ENCODE measurements at places on chromosomes 11 and 22.
A peak's percentile ranks its signal among the peaks of the same experiment; 100 is the strongest.

DNA sequence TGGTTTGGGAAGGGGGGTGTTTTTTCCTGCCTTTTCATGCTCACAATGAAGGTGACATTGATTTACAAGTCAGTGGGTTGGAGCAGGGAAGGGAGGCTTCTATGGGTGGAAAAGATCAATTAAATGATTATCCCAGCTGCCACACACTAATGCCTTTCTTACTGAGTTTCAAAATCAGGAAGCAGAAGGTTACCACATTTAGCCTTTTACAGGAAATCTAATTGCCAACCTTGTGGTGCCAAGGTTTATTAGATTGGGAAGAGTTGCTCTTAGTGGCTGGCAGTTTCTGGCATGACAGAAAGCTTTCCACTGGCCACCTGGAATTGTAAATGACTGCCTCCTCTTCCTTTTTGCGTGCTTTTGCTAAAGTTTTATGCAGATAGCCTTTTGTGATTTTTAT, 98.7 kb downstream of the NAV2 start:
- no peak for DNase-seq

- no peak for DNase-seq
These were observed 27.7 kb downstream of the OR6Q1 start for GRCh38 chr11:58058276-58059006.

- DNase-seq = no peak
These were observed 14.3 kb downstream of the LRRC75B start for GRCh38 chr22:24578355-24579257.

DNA sequence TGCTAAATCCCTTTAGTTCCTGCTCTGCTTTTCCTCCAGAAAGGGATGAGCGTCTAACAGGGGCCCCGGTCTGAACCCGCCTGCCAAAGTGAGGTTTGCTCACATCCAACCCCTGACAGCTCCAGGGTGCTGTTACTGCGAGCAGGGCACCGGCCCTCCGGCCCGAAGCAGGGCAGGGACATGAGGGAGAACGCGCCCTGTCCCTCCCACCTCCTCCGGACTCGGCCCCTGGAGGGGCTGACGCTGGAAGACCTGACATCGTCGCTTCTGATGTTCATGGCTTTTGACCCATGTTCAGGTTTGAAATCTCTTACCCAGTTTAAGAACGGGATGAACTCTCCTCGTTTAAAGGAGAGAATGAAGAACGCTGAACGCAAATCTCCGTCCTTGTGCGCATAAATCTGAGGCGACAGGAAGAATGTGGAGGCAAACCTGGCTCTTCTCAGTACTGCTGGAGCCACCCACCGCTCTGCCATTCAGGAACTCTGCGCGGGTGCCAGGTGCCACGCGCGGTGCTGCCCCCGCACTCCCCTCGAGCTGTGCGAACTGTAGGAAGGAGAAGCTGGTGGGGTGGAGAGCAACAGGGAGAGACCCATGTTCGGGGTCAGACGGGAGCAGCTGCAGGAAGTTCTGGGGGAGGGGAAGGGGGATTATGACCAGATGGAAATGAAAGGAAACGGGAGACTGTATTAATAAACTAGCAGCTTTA, 826 bp upstream of the EEF1G start:
- DNase-seq = no peak

- DNase-seq = no peak
These were observed 875 bp upstream of the STT3A start for GRCh38 chr11:125591649-125592304.

- peak; percentile 12 for DNase-seq
These were observed 38.4 kb upstream of the CLMP start for GRCh38 chr11:123233280-123233974.

DNA sequence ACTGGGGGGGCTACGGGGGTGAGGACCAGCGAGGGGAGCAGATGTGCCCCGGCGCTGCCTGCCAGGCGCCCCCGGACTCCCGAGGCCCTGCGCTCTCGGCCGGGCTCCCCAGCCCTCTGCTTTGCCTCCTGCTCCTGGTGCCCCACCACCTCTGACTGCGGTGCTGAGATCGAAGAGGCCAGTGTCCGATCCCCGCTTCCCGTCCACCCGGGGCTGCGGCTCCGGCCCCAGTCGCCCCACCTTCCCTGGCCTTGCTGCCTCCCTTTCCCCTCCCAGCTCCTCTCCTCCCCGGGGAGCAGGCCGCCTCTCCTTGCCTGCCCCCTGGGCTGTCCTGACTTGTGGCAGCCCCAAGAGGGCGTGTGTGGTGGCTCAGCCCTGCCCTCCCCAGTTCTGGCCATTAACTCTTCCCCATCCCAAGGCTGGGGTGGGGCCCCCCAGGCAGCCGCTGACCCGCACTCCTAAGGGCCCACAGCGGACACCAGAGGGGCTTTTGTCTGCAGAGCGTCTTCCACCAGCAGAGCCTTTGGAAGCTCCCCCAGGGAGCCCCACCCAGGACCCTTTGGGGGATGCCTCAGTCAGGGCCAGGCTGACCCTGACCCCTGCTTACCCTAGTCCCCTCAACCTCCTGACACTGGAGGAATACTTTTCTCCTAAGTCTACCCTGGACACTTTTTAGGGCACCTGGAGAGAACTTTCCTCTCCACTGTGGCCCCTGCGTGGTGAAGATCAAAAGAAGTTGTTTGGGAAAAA, 16.6 kb downstream of the RTN4RL2 start:
- DNase-seq = no peak

DNA sequence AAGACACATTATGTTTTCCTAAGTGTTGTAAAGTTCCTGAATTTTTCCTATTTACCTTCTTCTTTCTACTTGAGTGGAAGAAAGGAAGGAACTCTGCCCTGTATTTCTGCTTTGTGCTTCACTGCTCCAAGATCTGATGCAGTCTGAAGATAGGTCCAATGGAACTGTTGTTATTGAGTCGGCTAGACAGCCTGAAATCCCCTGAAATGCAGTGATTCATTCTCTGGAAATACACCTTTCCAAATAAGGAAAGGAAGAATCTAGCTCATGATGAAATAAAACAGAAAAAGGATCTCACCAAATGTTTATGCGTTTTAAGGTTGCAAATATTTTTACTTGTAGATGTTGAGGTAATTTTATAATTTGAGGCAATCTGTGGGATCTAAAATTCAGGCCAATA, 322.8 kb downstream of the GUCY1A2 start:
- no peak for DNase-seq

DNA sequence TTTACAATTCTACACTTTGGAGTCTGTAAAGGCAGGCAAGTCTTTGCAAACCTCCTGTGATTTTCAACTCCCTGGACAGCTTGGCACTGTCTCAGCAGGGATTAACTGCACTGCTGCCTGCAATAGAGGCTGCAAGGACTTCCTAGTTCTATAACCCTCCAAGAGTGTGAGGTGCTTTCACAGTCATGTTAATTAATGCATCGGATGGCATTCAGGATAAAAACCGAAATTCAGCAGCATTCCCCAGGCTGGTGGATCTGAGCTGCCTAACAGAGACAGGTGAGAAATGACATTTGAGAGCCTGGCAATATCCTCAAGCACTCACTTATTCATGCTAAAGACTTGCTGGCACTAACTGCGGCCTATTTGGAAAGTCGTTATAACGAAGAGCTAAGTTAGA, 85.0 kb downstream of the LARGE1 start:
- DNase-seq = no peak

- no peak for DNase-seq
These were observed 2.5 kb upstream of the DENND5A start for GRCh38 chr11:9267680-9268079.

DNA sequence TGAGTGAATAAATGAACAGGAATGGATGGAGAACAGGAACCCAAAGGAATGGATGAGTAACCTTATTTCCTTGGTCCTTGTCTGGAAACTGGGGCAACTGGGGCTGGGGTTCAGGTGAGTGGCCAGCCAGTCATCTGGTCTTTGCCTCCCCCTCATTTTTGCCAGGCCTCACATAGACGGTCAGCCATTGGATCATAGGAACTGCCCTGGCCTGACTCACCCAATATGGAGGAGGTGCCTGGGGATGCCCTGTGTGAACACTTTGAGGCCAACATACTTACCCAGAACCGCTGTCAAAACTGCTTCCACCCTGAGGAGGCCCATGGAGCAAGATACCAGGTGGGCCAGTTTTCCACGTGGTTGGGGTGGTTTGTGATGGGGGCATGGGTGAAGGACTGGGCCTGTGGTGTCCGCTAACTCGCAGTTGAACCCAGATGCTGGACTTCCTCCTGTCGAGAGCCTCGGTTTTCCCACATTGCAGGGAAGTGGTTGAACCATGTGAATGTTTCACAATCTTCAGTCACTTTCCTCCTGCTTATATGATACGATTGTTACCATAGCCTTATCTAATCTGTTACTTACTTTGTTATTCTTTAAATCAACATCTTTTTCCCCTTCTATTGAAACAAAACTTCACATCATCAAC, 4.4 kb downstream of the TRIOBP start:
- no peak for DNase-seq

GRCh38 chr11:1943576-1943975, 3.6 kb upstream of the MRPL23 start:
- no peak for DNase-seq

DNA sequence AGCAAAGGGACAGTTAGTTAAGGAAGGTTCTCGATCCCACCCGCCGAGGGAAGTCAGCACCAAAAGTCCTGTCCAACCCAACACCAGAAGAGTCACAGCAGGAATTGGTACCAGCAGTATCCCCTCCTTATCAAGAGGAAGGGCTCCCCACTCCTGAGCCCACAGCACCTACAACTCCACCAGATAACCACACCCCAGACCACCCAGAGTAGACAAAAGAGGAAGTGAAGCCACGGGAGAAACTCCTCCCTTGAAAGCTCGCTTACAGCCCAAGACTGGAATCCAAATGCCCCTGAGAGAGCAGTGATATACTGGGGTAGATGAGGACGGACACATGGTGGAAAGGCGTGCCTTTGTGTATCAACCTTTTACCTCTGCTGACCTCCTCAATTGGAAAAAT, 7.3 kb upstream of the CD5 start:
- DNase-seq = no peak

- DNase-seq = no peak
These were observed 2.0 kb upstream of the KRTAP5-6 start for GRCh38 chr11:1694846-1695547.

- no peak for DNase-seq
These were observed 17.2 kb downstream of the ADAMTS8 start for GRCh38 chr11:130411223-130411622.

GRCh38 chr11:45672593-45672992, 7.2 kb upstream of the CHST1 start:
- DNase-seq = no peak

- DNase-seq = no peak
These were observed 58.3 kb downstream of the TMPRSS5 start for GRCh38 chr11:113647856-113648255.

DNA sequence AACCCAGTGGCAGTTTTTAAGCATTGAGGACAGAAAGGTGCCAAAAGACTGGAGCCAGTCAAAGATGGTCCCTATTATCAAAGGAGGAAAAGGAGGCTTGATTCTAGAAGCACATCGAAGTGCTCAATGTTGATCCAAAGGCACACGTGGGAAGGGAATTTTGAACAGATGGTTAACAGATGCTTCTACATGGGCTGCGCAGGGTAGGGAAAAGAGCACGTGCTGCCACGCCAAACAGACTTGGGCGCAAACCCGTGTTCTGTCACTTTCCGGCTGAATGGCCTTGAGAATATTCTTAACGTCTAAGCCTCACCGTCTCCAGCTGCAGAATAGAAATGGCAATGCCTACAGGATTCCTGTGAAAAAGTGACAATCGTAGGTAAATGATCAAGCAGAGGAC, 217.9 kb upstream of the MTNR1B start:
- no peak for DNase-seq

DNA sequence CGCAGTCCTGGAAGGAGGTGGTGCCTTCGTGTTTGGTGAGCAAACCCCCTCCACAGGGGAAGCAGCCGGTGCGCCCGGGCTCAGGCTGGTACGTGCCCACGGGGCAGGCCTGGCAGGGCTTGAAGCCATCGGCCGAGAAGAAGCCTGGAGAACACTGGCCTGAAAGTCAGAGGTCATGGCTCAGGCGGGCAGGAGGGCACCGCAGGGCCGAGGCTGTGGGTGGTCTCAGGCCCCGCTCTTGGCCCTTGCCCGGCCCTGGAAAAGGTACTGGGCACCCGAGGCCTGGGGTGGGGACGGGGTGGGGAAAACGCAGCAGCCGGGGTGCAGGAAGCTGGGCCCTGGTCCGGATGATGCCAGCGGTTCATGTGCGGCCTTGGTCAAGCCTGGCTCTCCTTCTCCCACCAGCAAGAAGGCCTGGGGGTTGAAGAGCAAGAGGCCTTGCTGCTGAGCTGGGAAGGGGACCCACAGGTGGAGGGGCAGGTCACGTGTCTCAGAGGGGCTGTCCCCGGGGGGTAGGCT, 25.6 kb upstream of the TTLL12 start:
- no peak for DNase-seq

DNA sequence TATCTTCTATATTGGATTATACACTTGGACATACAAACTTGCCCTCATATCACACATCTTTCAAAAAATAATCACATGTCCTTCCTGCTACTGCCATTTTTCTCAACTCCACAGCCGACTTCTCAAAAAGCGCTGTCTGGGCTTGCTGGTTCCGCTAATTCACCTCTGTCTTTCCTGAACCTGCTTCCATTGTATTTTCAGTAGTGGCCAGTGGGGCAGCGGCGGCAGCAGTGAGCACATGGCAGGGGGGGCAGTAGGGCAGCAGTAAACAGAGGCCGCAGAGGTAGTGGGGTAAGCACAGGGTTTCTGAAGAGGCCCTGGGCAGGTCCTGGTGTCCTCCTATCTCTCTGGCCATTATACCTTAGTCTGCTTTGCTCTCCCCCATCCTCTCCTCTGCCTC, 126.3 kb downstream of the RRAS2 start:
- no peak for DNase-seq

GRCh38 chr22:26527574-26528465, 15.5 kb upstream of the TFIP11 start:
- no peak for DNase-seq

GRCh38 chr11:72773291-72773690, 20.6 kb downstream of the STARD10 start:
- no peak for DNase-seq

DNA sequence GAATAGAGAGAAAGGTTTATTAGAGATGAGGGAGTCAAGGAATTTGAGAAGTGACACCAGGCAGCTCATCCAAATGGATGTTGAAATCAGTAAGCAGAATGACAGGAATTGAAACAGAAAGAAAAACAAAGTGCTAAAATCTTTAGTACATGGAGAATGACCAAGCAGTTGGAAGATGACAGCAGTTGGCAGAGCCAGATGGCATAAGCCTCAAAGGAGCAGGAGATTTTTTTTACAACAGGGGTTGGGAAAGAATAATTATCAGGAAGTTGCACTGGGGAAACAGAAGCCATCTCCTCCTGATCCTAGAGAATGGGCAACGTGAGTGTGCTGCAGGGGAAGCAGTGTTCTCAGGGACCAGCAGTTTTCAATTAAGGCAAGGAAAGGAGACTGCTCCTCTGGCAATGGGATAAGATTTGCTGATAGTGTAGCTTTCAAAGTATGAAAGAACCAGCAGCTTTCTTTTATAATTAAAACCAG, 28.9 kb downstream of the RAB39A start:
- DNase-seq = no peak

DNA sequence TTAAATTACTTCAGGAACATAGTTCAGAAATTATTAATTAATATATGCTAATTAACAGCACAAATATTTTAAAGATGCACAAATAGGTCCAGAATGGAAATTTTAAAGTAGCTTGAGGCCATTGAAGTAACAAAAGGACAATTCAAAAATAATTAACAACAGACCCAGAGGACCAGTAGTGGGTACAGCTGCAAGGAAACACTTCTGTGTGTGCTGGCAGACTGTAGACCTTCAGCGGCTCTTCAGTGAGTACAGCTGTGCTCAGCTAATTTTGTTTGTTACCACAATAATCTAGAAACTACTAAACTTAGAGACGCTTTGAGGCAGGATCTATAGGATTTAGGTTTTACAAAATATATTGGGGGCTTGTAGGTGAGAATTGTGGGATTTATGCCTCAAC, 103.8 kb downstream of the GRIA4 start:
- no peak for DNase-seq

Measured in CD4-positive, alpha-beta T cell treated with Interleukin-12 subunit alpha and Interleukin-12 subunit beta, for 1 hour (primary cell).